ENCODE measurements at places on chromosomes 2 and 18.
A peak's percentile ranks its signal among the peaks of the same experiment; 100 is the strongest.

GRCh38 chr2:218186355-218186766 is 19.6 kb upstream of the CXCR1 start:
- DNase-seq = peak; percentile 53

- no peak for DNase-seq
Measured at GRCh38 chr18:22324191-22325131, 93.3 kb downstream of the CTAGE1 start.

DNA sequence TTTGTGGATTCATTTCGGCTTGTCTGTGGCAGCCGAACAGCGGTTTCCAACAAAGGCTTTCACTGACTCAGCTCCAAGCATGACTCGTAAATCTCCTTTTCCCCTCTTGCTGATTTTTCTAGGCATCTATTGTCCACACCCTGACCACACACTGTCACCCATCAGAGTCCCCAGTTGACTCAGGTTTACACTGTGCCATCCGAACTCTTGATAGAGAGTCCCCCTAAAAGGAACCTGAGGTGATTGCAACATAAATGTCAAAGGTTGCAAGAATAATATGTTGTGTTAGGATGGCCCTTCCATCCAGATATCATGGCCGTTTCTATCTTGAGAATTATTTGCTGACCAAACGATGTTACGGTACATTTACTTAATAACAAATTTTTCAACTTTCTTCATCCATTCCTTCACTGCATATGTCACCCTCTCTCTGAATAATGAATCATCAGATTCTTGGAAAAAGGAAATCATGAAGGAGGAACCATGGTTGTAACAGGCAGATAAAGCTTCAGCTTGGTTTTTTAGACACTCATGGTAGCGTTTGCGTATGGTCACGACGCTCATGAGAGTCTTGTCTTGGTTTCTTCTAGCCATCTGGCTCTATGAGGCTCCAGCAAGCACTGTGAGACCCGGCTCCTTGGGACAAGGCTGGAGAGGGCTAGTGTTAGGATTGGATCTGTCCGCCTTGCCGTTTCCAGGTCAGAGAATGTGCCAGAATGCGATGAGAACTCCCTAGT is 72.1 kb downstream of the NPAS2 start:
- no peak for DNase-seq

DNA sequence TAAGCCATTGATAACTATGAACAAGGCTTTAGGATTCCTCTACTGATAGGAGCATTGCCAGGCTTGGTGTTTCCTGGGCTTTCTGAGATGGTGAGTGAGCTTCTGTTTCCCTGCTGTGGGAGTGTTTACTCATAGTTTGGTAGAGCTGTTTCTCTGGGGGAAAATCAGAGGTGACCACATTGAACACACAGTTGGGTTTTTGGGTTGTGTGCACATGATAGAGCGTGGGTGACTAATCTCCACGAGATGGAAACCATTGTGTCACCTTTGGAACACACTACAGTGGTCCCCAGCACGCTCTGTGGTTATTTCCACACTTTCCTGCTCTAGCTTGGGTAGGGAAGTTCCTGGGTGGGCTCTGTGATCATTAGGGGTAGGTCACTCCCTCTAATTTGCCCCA is 5.4 kb downstream of the IL1R1 start:
- DNase-seq = no peak

- no peak for DNase-seq
Measured at GRCh38 chr2:59932341-59932740, 621.1 kb downstream of the BCL11A start.

DNA sequence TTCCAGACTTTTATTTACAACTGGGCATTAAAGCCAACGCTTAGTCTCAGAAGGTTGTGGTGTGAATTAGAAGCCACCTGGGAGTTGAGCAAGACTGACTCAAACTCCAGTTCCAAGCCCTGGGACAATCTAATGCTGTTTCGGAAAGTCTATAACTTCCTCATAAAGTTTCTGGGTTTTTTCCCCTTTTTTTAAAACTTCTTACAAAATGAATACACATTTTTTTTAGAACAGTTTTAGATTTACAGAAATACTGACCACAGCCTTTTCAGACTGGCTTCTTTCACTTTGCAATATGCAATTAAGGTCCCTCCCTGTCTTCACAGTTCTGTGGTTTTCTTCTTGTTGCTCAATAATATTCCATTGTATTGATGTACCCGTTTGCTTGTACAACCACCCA is 115.9 kb upstream of the TWIST2 start:
- DNase-seq = no peak

DNA sequence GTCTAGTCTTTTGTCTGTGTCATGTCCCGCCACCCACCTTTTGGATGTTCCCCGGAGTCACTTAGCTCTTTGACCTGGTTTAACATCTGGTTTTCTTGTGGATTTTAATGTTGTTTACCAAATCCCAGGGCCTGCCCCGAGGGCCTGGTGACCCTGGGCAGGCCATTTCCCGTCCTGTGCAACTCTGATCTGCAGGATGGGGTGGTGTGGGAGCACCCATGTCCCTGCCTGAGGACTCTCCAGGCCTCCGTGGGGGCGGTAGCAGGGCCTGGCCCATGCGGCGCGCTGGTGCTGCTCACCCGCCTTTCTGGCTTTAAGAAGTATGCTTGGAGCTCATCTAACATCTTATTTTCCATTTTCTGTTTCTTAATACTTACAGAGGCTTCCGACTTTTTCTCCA is 10.7 kb downstream of the RAMP1 start:
- no peak for DNase-seq

GRCh38 chr2:203891474-203891873 is 23.9 kb downstream of the CTLA4 start:
- DNase-seq = no peak

DNA sequence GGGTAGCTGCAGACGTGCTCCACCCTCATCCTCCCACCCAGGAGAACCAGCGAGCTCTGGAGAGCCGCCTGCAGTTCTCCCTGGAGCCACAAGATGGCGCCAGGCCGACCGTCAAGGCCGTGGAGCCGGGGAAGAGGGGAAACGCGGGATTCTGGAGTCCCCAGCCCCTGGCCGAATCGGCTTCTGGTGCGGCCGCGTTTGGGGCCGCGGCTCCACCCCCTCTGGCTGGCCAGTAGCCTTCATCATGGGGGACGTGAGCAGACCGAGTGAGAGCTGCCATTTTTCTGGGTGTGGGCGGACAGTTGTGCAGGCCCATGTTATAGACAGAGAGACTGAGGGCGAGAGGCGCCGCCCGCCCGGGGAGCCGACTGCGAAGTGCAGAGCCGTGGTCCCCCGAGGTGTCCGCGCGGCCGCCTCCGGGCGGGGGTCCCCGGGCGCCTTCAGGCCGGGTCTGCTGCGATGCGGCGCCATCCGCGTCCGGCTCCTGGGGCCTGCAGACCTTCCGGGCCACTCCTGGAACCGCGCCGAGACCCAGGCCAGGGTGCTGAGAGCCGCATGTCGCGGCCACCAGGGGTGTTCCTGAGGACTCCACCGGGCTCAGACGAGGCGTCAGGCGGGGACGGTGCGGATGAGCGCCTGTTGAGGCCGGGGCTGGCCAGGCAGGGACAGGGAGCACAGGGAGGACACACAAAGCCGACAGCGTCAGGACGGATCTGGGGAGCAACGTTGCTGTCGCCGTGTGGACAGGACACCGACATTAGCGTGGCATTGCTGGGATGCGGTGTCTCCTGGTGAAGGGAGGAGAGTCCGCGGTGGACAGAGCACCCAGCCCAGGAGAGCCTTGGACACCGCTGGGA is 418.2 kb upstream of the HS6ST1 start:
- DNase-seq = peak; percentile 46

DNA sequence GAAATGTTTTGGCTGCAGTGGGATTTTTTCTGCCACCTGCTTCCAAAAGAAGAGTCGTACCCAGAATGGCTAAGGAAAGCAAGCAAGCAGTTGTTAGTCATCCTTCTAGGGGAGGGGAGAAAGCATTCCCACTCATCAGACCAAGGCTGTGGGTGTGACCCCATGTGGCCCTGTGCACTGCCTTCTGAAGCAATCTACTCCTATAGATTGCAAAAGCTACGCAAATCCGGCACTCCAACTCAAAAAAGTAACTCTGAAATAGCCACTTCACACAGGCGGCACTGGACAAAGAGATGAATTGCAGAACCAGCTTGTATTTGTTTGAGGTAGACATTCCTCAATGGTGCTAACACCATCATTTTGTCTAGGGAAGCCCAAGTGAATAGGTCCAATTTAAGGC is 44.3 kb downstream of the ST3GAL5 start:
- DNase-seq = no peak
